ENCODE measurements at places on chromosomes 16 and 17.

DNA sequence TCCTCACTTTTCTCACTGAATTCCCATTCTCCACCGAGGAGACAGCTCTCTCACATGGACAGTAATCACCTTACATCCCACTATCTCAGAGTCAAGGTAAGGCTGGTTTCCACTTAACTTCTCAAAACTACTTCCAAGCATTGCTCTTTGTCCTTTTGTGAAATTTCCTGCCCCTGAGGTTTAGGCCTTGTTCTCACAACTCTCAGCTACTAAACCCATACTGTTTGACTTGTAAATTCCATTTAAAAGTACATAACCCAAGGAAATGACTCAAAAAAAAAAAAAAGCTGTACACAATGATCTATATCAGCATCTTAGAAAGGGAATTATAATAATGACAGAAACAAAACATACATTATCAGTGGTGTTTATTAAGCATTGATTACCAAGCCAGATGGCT is 8.8 kb downstream of the CDC27 start:
- no peak for DNase-seq

- DNase-seq, result no peak
Measured at GRCh38 chr17:34709158-34709754, 129.9 kb downstream of the TMEM132E start.

- DNase-seq, result no peak
Measured at GRCh38 chr16:1708768-1709180, 2.8 kb downstream of the MAPK8IP3 start.

GRCh38 chr17:2964370-2964769 is 99.0 kb downstream of the OR1D5 start:
- no peak for DNase-seq

- DNase-seq, result no peak
Measured at GRCh38 chr16:66878067-66878466, 2.2 kb upstream of the PDP2 start.
